ENCODE measurements at places on chromosomes 3 and 15.
A peak's percentile ranks its signal among the peaks of the same experiment; 100 is the strongest.

DNA sequence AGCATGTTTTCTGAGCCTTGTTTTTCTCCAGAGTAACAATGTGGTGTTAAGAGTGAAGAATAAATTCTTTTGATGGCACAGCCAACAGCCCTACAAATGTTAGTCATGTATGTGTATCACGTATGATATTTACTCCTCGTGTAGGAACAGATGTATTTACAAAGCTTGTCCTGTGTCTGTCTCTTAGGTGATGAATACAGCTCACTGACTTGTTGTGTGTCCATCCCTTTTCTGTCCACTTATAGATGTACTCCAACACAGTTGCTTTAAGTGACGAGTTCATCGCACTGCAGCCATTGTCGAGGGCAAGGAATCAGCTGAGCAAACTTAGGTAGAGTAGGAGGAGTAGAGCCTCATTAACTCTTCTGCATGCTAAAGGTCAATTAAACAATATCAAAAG, 78.1 kb downstream of the DCUN1D1 start:
- DNase-seq, result no peak

- DNase-seq, result no peak
These were observed 15.1 kb downstream of the TTC14 start for GRCh38 chr3:180617049-180617448.

DNA sequence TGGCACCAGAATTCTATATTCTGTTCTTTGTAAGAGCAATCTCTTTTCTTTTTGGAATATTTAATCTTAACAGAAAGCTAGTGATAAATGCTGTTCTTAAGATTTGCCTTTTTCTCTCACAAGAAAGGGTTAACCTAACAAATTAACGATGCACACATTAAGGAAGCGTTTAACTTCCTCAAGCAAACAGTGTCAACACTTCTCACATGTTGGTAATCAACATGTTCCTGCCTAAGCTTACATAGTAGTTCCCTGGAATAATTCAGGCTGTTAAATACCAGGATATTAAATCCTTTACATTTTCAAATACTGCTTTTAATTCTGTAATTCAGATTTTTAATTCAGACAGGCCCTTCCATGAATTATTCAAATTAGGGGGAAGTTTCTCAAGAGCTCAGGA, 67.4 kb upstream of the RPL35A start:
- DNase-seq, result no peak

GRCh38 chr3:35446896-35447295, 192.4 kb upstream of the ARPP21 start:
- DNase-seq, result no peak

DNA sequence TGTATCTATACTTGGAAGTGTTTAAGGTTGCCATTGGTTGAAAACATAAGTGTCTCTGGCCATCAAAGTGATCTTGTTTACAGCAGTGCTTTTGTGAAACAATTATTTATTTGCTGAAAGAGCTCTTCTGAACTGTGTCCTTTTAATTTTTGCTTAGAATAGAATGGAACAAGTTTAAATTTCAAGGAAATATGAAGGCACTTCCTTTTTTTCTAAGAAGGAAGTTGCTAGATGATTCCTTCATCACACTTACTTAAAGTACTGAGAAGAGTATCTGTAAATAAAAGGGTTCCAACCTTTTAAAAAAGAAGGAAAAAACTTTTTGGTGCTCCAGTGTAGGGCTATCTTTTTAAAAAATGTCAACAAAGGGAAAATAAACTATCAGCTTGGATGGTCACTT, 19.7 kb downstream of the B3GNT5 start:
- DNase-seq, result no peak

DNA sequence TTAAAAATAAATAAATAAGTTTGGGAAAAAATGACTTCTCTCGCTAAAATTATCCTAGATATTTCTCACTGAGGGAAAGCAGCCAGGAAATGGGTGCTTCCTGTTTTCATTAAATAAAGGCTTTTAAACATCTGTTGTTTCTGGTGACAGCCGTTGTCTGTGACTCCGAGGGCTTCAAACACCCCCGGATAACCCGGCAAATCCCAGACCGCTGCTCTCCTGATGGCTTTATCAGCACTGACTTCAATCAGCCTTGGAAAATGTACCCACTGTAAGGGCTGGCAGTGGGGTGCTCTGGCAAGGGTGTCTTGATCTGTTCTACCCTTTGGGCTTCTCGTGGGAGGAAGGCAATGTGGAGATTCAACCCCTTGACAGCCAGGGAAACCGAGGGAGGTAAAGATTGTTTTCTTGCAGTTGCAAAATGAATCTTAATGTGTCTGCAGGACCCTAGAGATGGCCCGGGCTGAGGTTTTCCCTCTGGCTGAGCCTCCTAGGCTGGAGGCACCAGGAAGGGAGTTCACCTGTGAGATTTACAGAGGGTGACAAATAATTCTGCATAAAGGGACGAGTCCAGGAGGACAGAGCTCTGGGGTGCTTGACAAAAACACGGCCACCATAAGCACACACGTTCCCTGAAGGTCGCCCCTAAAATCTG, 33.6 kb upstream of the SEC13 start:
- DNase-seq, result no peak

GRCh38 chr3:52403955-52404354, 40.9 kb downstream of the SEMA3G start:
- no peak for DNase-seq

GRCh38 chr3:54999159-54999558, 71.3 kb upstream of the LRTM1 start:
- DNase-seq, result peak; percentile 87

DNA sequence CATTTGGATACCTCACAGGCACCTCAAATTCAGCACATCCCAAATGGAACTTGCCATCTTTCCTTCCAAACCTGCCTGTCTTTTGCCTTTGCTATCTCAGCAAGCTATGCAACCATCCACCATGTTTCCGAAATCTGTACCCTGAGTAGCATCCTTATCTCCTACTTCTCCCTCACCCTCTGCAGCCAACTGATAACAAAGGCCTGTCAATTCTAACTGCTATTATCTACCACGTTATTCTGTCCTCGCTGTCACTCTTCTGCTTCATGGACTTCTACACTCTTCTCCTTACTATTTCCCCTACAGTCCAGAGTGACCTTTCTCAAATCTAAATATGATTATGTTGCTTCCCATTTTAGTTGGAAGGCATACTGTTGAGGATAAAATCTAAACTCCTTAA, 25.5 kb upstream of the TAFA4 start:
- DNase-seq, result no peak

DNA sequence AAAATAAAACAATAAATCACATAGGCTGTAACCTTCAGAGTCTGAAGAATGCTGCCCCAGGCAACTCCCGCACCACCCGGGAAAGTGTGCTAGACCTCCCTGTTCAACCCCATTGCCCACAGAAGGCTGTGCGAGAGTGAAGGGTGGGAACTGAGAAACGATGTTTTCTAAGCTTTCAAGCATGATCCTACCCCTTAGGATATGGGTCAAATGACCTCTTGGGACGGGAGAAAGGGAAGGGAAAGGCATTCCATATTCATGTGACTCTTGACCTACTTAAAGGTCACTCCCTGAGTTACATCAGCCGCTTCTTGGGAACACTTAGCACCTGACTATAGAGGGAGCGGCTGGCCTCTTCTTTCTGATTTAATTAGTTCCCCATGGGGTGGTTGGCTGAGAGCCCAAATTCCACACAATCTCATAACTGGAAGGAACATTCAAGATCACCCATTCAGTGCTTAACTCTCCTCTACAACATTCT, 114.7 kb upstream of the SLC24A5 start:
- no peak for DNase-seq

- no peak for DNase-seq
These were observed 4.4 kb downstream of the TNK2 start for GRCh38 chr3:195903950-195904290.

DNA sequence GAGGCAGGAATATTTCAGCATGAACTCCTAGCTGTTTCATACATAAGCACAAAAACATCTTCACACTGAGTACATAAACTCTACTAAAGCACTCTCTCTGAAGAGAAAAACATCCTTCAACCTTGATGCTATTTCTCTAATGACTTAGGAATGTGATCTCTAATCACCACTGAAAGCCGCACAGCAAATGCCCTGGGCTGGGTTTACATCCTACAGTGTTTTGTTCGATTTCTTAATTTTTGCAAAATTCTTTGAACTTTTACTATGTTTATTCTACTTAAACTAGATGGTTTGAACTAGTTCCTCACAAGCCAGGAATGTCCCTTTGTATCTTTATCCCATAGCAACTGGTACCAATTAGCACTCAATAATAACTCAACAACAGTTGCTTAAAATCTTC, 130.9 kb upstream of the ABI3BP start:
- no peak for DNase-seq

DNA sequence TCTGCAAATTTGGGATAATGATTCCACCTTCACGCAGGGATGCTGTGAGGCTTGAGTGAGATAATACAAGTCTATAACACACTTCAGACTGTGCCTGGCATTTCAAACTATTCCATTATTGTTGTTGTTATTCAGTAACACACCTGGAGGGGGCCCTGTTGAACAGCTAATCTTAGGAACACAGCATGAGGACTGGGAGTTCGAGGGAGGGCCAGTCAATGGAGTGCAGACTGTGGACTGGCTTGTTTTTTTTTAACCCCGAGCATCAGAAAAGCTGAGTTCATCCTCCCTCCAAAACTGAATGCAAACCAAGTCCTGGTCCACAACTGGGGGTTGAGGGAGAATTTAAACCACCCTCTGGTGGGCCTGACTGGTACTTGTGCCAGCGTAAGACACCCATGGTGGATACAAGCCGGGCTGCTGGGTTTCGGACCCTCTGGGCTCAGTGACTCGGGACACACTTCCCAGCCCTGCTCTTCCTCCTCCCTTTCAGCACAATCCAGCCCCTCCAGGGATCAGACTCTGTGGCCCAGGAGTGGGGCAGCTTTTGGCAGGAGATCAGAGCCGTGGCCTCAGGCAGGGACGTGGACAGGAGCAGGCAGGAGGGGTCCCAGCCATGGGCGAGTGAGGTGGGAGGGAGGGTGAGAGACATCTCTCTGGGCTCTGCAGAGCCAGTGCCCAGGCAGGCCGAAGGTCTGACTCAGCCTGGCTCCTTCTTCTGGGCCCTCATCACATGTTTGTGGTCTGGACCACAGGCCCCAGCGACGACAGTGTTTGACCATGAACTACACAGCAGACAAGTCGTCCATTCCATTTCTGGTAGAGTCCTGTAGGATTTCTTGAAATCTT, 36.3 kb upstream of the MEX3B start:
- no peak for DNase-seq

GRCh38 chr3:119015942-119016341, 18.7 kb downstream of the IGSF11 start:
- no peak for DNase-seq

DNA sequence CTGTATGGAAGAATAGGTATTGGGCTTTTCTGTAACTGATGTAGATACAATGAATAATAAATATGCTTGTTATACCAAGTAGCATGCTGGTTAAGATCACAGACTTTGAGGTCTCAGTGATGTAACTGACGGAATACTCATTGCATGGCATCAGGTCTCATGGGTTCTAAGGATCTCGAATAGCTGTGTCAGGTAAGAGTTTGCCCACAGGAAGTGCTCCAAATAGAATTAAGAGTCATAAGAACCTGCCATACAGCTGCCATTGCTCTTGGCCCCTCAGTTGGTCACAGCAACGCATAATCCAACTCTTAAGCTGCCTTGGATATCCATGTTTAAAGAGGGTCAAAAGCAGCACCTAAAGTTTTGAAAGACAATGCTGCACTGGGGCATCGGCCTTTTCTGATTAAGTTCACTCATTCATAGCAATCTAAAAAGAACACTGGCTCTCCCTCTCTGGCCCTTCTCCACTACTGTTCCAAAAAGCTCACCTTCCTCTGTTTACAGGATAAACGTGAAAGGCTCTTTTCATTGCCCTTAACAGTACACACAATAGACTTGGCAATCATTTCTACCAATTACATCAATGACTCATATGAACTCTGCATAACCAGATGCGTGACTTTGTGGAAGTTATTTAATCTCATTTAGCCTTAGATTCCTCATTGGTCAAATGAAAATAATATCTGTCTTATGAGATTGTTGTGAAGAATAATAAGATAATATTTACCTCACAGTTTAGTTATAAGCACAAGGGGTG, 74.6 kb downstream of the ZBTB20 start:
- no peak for DNase-seq

GRCh38 chr3:156604642-156605144, 49.8 kb upstream of the SSR3 start:
- DNase-seq, result no peak

DNA sequence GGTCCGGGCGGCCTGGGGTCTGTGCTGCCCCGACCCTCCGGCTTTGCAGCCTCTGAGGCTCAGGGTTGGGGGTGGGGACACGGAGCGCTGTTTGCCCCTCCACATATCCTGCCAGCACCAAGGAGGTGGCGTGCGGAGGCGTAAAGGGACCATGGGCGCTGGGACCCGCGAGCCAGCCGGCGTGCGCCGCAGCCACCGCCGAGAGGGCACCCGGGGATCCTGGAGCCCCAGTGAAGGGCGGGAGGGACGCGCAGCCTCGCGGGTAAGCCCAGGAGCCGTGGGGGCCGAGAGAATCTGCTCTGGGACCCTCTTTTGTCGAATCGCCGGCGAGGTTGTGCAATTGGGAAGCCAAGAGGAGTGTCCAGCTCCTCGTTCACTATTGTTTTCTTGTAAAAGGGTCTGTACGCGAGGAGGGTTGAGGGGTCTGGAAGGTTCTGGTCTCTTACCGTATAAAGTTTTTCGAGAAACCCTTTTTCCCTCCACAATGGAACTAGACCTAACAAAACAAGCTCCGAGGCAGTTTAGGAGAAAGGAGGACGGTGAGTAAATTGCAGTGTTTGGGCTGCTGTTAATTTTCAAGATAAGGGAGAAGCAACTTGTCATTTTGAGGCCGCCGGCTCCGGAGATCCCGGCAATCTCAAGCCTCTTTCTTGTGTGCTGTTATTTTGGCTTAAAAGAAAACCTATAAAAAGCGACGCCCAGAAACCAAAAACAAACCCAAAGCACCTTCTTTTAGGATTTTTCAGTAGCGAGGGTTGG, 29.9 kb upstream of the ST3GAL6 start:
- DNase-seq, result no peak

DNA sequence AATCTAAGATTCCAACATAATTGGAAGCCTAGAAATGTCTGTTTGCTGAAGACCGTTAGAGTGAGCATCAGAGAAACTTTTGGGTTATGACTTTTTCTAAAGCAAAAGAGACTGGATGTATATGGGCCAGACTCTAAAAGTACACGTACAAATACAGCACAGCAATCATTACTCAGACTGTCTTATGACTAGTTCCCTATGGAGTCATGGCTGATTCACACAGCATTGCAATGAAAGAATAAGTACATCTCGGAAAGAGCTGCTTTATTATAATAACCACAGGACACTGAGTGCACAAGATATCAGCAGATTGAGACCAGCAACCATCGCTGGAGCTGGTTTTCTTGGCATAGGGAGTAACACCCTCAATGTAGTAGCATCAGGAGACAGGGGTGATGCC, 618.6 kb downstream of the NLGN1 start:
- peak; percentile 89 for DNase-seq

Measured in foreskin keratinocyte (primary cell).